Purkinje cell (primary cell): ENCODE measurements at places on chromosomes 13 and 19. TPM values are rescaled to one million over a fixed set of nuclear protein-coding genes. Genes with fewer than 3 reads are reported as not detected.

ZNF723 gene
- 4.7 and 11.7 TPM in 2 replicates for polyA plus RNA-seq

WDR87 gene
- not detected in 2 replicates for polyA plus RNA-seq

GAMT gene
- polyA plus RNA-seq = 9.0 TPM in 2 replicates

TIMM50 gene
- polyA plus RNA-seq = 62.3 and 76.3 TPM in 2 replicates

PGLYRP1 gene
- not detected in 2 replicates for polyA plus RNA-seq

AKAP8L gene
- 4.2 and 14.3 TPM in 2 replicates for polyA plus RNA-seq

PRX gene
- not detected in 2 replicates for polyA plus RNA-seq

NACC1 gene
- polyA plus RNA-seq = 0.10 and 0.63 TPM in 2 replicates

LCP1 gene
- polyA plus RNA-seq = 11.8 and 20.9 TPM in 2 replicates

ZNF540 gene
- 37.5 and 40.2 TPM in 2 replicates for polyA plus RNA-seq

VAV1 gene
- polyA plus RNA-seq = 0.12 TPM in 1 of 2 replicates, not detected in the other

NLRP5 gene
- polyA plus RNA-seq = not detected in 2 replicates

NMRK2 gene
- not detected in 2 replicates for polyA plus RNA-seq

ICAM1 gene
- not detected in 2 replicates for polyA plus RNA-seq

SHISA7 gene
- 0.62 TPM in 1 of 2 replicates, not detected in the other for polyA plus RNA-seq

CALR3 gene
- polyA plus RNA-seq = not detected in 2 replicates

GIPC3 gene
- polyA plus RNA-seq = not detected in 2 replicates

SUPT20H gene
- 20.3 and 27.6 TPM in 2 replicates for polyA plus RNA-seq

TNNT1 gene
- 84.0 and 98.2 TPM in 2 replicates for polyA plus RNA-seq

MED16 gene
- polyA plus RNA-seq = 3.6 and 15.3 TPM in 2 replicates

ZNF611 gene
- polyA plus RNA-seq = 3.1 and 5.0 TPM in 2 replicates

MRPL34 gene
- 58.3 and 88.7 TPM in 2 replicates for polyA plus RNA-seq

CAMSAP3 gene
- 0.78 and 0.88 TPM in 2 replicates for polyA plus RNA-seq

ACER1 gene
- not detected in 2 replicates for polyA plus RNA-seq

DAND5 gene
- not detected in 2 replicates for polyA plus RNA-seq

TLE2 gene
- 0.21 and 0.98 TPM in 2 replicates for polyA plus RNA-seq

TUBB4A gene
- polyA plus RNA-seq = 28.2 and 83.7 TPM in 2 replicates

IZUMO4 gene
- polyA plus RNA-seq = not detected in 2 replicates

PDE4C gene
- 0.36 TPM in 1 of 2 replicates, not detected in the other for polyA plus RNA-seq

HSH2D gene
- polyA plus RNA-seq = not detected in 2 replicates

SMIM7 gene
- polyA plus RNA-seq = 182 and 215 TPM in 2 replicates

KCNC3 gene
- 6.7 and 9.1 TPM in 2 replicates for polyA plus RNA-seq

DLL3 gene
- polyA plus RNA-seq = 2.1 and 4.1 TPM in 2 replicates

AP1M2 gene
- 2.5 TPM in 1 of 2 replicates, not detected in the other for polyA plus RNA-seq

IGFL1 gene
- polyA plus RNA-seq = not detected in 2 replicates

FLT3 gene
- polyA plus RNA-seq = not detected in 2 replicates

PINLYP gene
- 2.3 and 17.2 TPM in 2 replicates for polyA plus RNA-seq

AMER2 gene
- polyA plus RNA-seq = 11.0 and 15.7 TPM in 2 replicates

PSG4 gene
- not detected in 2 replicates for polyA plus RNA-seq

ADGRE3 gene
- polyA plus RNA-seq = not detected in 2 replicates

CD177 gene
- polyA plus RNA-seq = 0.36 TPM in 1 of 2 replicates, not detected in the other

SIGLEC9 gene
- not detected in 2 replicates for polyA plus RNA-seq

ZNF43 gene
- 16.2 and 22.3 TPM in 2 replicates for polyA plus RNA-seq

OSCAR gene
- not detected in 2 replicates for polyA plus RNA-seq

GAPDHS gene
- polyA plus RNA-seq = not detected in 2 replicates

ZNF439 gene
- 2.2 and 8.2 TPM in 2 replicates for polyA plus RNA-seq

MCEMP1 gene
- not detected in 2 replicates for polyA plus RNA-seq

ATP4A gene
- not detected in 2 replicates for polyA plus RNA-seq

TRPM4 gene
- 0.55 and 2.0 TPM in 2 replicates for polyA plus RNA-seq

TMIGD2 gene
- not detected in 2 replicates for polyA plus RNA-seq

CEACAM19 gene
- 0.77 TPM in 1 of 2 replicates, not detected in the other for polyA plus RNA-seq

ATP8B3 gene
- not detected in 2 replicates for polyA plus RNA-seq

RETN gene
- not detected in 2 replicates for polyA plus RNA-seq

CYP4F12 gene
- not detected in 2 replicates for polyA plus RNA-seq
